Thymus (tissue), 14 donors: ENCODE measurements at places on chromosomes 13 and 19.

DNA sequence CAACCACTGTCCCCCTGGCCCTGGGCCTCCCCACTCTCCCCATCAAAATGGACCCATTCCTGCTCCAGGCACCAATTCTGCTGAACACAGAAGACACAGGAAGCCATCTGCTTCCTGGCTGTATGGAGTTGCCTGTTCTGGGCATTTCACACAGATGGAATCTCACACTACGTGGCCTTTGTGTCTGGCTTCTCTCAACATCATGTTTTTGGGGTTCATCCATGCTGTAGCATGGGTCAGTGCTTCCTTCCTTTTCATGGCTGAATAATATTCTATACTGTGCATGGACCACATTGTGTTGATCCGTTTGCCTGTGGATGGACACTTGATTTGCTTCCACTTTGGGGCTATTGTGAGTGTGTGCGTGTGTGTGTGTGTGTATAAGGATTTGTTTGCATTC is 15.0 kb upstream of the KLF2 start:
- no peak for DNase-seq

DNA sequence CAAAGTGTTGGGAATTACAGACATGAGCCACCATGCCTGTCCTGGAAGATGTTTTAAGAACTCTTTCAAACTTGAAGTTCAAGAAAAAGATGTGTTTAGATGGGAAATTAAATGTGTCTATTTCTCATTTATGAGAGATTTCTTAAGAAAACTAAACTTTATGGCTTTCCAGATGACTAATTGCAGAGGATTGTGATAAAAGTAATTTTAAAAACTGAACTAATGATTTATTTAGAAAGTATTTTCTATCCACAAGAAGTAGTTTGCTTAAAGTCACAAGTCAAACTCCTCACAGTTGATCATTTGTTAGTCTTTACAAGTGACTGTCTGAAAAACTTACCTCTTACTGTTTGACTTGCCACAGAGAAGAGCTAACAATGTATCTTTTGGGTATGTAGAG is 89.6 kb upstream of the SPRY2 start:
- no peak for DNase-seq

- DNase-seq = no peak
Observed at GRCh38 chr13:30108913-30109237, 198.5 kb downstream of the KATNAL1 start.

DNA sequence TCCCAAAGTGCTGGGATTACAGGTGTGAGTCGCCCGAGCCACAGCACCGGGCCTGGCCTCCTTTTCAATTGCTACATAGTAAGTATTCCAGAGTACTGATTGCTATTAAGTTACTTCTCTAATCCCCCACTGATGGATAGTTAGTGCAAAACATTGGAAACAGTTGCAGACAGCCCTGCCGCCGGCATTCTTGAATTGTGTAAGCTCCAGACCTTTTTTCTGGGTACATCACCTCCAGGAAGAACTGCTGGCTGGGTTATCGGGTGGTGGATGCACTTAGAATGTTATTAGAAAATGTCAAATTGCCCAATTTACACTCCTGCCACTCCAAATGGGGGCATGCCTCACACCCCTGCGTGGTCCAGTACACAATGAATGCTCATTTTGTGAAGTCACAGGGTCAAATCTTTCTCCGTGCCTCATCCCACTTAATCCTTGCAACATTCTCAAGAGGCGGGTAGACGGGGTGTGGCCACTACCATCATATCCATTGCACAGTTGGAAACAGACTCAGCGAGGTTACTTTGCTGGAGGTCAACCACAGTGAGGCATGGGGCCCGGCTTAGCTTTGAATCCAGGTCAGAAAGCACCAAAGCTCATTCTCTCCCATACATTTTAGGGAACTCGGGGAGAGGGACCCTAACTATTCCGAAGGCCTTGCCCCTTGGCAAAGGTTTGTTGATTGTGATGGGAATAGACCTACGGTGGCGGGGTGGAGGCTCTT is 1.0 kb upstream of the KDM4B start:
- DNase-seq = no peak

- DNase-seq = peak; percentile 41
Observed at GRCh38 chr13:49444524-49445395, 686 bp downstream of the SETDB2 start.

- DNase-seq = no peak
Observed at GRCh38 chr19:3389446-3389778, 23.0 kb downstream of the NFIC start.
